Right ventricle myocardium superior (tissue), 1 donor: ENCODE measurements at places on chromosomes 1 and 21. TPM values are rescaled to one million over a fixed set of nuclear protein-coding genes. Genes with fewer than 3 reads are reported as not detected.
A peak's percentile ranks its signal among the peaks of the same experiment; 100 is the strongest.

The NPPB gene
- total RNA-seq, result 5.1 TPM

DNA sequence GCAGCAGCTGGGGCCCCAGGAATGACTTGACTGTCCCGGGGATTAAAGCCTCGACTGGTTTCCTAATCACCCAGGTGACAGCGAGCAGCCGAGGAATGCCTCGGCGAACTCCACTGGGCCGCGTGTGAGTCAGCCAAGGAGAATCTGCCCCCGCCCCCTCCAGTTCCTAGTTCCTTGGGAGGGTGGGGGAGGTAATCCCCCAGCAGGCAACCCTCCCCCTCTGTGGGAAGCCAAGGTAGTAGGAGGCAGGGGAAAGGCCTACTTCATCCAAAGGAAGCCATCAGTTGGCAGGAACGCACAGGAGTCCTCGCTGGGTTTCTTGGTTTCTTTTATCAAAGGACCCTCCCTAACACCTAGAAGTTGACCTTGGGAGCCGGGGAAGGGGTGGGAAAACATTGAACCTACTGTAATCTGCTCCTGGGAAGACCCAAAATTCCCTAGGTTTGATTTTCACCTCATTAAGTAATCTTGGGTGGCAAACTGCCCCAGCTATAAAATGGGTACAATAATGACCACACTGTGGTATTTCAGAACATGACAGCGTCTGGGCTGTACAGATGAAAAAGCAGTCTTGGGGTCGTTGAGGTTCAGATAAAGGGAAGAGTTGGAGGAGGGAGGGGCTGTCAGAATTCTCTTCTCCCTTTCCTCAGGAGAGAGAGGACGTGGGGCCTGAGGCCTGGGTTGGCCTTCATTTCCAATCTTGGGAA lies 1.4 kb downstream of the TENT5B start:
- no peak for DNase-seq

DNA sequence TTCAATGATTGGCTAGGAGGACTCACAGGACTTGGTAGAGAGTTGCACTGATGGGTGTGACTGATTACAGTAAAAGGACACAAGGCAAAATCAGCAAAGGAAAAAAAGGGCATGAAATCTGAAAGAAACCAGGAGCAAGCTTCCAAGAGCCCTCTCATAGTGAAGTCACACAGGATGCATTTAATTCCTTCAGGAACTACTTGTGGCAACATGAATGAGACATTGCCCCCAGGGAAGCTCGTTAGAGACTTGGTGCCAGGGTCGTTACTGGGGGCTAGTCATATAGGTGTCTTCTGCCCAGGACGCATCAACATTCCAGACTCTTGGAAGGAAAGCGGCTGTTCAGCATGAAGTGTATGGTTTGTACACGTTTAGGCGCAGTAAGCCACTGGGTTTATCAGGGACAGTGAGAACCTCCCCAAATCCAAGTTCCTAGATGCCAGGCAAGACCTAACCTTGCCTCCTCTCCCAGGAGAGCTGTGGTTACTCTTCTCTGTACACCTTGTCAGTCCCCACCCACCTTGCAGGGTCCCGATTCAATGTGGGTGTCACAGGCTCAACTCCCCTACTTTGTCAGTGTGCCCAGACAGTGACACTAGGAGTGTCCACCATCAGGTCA lies 26.0 kb upstream of the C2CD2 start:
- DNase-seq, result no peak

GRCh38 chr1:10387677-10388386 lies 11.0 kb upstream of the PGD start:
- DNase-seq, result peak; percentile 71

DNA sequence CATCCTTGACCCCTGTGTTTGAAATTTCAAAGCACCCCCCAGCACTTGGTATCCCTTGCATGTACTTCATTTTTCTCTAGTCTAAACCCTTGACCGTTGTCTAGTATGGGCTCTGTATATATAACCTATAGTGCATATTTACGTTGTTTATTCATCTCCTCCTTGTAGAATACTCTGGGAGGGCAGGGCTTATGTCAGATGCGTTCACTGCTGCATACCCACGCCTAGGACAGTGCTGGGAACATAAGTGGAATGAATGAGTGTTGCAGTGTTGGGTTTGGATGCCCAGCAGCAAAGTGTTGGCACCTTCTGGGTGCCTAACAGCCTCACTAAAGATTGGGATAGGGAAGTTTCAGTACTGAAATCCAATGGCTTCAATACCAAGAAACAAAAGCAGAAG lies 17.6 kb upstream of the BLACAT1 start:
- DNase-seq, result no peak

DNA sequence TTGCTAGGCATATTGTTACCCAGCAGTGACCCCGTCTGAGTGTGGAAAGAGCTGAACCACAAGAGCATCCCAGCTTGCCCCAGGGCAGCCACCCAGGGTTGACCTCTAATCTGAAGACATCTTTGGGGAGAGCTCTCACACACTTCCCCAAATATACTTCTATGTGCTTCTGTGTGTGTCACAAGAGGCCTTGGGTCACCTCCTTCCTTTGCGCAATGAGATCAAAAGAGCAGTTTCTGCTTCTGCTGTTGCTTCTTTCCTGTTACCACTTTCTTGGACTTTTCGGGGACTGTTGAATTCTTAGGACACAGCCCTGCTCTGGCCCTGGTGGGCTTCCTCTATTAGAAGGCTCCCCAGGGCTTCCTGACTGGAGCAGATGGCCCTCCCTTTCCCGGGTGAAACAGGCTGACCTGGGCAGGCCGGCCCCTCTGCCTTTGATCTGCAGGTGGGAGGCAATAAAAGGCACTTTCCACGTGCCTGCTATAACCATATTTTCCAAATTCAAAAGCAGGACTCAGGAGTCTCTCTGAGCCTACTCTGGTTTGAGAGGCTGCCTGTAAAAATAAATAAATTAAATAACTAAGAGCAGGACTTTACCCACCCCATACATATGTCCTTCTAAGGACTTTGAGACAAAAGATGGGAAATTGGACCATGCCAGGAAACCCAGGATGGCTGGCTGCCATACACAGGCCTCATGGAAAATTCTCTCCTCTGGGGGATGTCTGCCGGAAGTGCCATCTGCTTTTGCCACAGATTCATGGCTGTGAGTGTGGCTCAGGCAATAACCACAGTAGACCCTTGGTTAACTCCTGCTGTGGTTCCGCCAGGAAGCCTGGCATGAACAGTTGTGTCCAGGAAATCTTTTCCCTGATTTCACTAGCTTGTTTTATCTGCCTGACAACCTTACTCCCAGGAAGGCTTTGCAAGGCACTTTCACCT lies 28.3 kb upstream of the RCSD1 start:
- DNase-seq, result peak; percentile 74

DNA sequence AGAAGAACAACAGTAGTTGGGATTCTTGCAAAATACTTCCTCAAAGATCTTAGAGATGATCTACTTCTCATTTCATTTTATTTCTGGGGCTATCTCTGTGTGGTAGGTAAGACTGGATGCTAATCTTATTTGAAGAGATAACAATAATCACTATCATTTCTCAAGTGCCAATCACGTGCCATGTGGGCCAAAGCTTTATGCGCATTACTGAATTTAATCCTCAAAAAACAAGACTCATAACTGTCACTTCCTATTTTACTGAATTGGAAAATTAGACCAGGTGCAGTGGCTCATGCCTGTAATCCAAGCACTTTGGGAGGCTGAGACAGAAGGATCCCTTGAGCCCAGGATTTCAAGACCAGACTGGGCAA lies 121.7 kb downstream of the KCNN3 start:
- no peak for DNase-seq

- no peak for DNase-seq
Measured at GRCh38 chr1:35915693-35916092, 15.2 kb upstream of the AGO3 start.

DNA sequence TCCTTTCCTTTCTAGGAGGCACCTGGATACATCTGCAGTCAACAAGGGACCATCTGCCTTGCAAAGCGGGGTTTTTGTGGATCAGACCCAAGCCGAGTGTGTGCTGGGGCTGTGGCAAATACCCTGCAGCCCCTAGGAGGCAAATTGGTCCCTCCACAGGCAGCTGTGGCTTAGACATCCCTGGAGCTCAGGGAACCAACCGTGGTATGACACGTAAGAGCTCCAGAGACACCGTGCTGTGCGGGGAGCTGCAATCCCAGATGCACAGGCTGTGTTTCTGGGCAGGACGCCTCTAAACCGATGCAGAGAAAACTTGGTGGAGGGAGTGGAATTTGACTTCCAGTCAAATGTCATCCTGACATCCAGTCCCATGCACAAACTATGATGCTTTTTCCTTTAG lies 141.5 kb downstream of the KAZN start:
- DNase-seq, result no peak

GRCh38 chr1:1290238-1290731 lies 10.0 kb downstream of the SCNN1D start:
- DNase-seq, result peak; percentile 75

DNA sequence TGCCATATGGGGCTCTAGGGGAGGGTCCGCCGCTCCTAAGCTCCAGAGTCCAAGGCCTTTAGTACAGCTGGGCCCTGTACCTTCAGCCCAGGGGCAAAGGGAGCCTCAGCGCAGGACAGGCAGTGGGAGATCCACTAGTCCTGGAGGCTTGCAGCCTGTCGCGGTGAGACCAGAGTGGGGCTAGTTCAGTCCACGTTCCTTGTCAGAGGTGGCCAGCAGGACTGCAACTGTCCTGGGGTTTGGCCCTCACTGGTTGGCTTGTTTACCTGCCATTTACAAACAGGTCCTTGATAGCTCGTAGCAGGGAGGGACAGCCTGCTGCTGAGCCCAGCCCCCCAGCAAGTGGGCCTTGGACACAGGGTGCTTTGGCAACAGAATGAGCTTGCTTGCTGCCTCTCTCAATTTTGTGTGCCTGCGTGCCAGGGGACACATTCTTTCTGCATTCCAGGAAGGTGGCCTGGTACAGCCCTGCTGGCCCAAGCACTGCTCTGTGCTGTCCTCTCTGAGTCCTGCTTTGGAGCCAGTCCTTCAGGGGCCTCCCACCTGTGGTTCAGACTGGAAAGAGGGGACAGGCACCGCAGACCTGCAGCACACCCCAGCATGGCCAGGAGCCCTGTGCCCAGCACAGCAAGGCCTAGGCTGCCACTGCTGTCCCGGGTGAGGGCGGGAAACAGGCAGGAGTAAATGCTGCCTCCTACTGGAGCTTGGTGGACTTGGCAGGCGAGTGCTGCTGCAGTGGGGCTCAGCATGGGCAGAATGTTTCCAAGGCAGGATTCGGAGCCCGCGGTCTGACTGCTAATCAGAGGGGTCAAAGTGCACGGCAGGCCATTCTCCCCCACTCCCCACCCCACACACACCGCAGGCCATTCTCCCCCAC lies 15.2 kb downstream of the H6PD start:
- DNase-seq, result peak; percentile 75

GRCh38 chr1:41560496-41560895 lies 76.0 kb upstream of the EDN2 start:
- DNase-seq, result no peak

The PTPN22 gene
- 0.35 TPM for total RNA-seq
